ENCODE measurements at places on chromosomes 6 and 20. TPM values are rescaled to one million over a fixed set of nuclear protein-coding genes. Genes with fewer than 3 reads are reported as not detected.

The ZBTB46 gene
- 11.9 TPM for total RNA-seq

The GCNT2 gene
- 2.6 TPM for total RNA-seq

The GNAS-AS1 gene
- not detected for total RNA-seq

DNA sequence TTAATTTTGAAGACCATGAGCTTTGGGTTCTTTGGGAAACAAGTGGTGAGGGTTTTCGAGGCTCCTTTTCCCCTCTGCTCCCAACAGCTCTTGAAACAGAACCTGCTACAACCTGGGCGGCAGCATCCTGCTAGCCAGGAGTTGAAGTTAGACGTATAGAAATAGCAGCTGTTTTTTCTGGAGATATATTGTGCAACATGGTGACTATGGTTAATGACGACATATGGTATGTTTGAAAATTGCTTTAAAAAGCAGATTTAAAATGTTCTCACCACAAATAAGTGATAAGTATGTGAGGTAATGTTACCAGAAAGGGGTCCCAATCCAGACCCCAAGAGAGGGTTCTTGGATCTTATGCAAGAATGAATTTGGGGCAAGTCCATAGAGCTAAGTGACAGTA lies 138.9 kb downstream of the PDE7B start:
- DNase-seq, result no peak

- no peak for DNase-seq
These were observed 7.0 kb downstream of the TMEM244 start for GRCh38 chr6:129853996-129854711.

DNA sequence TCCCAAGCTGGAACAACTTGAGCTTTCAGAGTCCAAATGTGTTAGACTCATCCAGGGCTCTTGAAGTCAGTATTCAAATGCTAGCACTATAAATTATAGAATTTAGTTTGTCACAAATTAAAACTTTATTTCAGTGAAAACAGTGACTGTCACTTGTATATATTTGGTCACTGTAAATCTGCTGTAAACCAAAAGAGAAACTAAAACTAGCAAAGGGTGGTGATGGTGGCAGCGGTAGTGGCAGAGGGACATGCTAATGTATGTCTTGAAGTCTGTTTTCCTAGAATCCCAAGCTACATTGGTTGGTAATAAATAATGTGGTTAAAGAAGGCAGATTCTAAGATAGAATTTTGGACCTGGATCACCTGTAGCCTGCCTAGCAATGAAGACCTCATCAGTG lies 140.4 kb upstream of the CENPW start:
- no peak for DNase-seq

DNA sequence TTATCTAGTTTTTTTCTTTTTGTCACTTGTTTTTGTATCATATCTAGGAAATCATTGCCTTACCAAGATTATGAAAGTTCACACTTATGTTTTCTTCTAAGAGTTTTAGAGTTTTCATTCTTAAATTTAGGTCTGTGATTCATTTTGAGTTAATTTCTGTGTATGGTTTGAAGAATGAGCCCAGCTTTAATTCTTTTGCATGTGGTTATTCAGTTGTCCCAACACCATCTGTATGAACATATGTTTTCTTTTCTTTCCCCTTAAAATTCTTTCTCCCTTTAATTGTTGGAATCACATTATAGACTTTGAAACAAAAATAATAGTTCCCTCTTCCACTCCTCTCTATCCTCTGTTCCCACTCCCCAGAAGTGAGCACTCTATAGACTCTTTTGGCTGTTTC lies 85.4 kb downstream of the SLX4IP start:
- no peak for DNase-seq

DNA sequence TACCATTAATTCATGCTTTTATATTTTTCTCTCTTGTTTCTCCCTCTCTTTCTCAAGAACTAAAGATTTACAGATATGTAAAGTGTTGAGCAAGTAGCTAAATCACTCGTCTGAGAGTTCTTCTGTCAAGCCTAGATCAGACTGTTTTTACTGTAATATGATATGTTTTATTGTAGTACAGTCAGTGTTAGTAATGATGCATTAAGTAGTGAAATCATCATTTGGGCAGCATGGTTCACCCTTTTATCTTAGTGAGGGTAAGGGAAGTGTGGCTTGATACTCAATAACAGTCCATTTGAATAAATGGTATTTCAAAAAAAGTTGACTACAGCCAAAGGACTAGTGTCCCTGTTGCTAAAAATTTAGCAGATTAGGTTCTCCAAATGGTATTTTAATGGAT lies 9.2 kb downstream of the CYB5R4 start:
- no peak for DNase-seq

DNA sequence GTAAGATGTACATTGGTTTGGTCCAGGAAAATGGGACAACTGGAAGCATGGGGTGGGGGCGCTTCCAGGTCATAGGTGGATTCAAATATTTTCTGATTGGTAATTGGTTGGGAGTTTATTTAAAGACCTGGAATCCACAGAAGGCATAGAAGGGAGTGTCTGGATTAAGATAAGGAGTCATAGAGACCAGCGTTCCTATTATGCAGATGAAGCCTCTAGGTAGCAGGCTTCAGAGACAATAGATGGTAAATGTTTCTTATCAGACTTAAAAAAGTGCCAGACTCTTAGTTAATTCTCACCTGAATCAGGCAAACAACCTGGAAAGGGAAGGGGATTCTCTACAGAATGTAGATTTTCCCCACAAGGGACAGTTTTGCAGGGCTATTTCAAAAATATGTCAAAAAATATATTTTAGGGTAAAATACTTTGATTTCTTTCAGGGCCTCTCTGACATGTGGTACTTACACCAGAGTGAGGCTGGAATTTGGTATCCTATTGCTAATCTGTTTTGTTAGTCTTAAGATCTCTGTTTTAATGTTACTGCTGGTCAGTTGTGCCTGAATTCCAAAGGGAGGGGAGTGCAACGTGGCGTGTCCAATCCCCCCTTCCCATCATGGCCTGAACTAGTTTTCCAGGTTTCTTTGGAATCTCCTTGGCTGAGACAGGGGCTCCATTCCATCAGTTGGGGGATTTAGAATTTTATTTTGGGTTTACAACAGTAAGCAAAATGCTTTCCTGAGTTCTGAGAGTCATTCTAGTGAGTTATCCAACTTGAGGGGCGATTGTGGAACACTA lies 25.1 kb downstream of the PIGT start:
- DNase-seq, result no peak
